ENCODE measurements at places on chromosomes 16 and 17.

GRCh38 chr17:9148905-9149525 is 127.7 kb downstream of the NTN1 start:
- DNase-seq = no peak

DNA sequence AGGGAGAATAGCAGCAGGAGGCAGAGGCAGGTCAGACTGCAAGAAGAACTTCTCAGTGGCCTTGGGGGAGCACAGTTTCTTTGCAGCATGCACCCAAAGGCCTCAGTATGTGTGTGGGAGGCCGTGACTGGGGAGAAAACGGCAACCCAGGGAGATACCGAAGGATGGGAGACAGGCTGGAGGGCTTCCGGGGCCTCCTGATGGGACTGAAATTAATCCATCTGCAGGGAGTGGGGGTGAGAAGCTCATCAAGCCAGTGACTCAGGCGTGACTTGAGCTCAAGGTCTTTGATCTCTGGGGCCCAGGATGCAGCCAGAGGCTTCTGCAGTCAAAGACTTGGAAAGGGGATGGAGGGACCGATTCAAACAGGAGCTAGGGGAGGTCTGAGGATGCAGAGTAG is 5.1 kb upstream of the C17orf113 start:
- no peak for DNase-seq

GRCh38 chr16:56872863-56873391 is 7.9 kb downstream of the SLC12A3 start:
- DNase-seq = no peak

GRCh38 chr17:80468781-80469493 is 7.5 kb downstream of the NPTX1 start:
- DNase-seq = no peak

GRCh38 chr16:65012357-65012756 is 109.5 kb downstream of the CDH11 start:
- DNase-seq = no peak

DNA sequence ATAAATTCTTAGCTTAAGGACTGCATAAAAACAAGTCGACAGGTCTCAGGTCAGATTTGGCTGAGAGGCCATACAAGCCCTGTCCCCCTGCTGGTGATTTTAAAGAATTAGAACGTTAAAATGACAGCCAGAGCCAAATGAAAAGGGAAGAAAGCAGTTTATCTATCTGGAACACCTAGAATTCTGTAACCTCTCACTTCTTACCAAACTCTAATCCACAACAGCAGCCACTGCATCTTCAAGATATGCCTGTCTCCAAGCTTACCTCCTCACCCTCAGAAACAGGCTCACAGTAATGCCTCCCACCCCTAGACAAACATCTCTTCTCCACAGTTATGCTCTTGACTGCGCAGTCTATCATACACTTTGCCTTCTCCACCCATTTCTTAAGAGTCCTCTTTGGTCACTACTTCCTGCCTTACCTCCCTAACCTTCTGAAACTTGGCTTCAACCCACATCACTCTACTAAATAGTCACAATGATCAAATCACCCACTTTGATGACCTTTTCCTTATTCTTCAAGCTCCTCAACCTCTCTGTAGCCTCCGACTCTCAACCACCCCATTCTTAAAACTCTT is 14.2 kb downstream of the ANKFY1 start:
- DNase-seq = no peak

DNA sequence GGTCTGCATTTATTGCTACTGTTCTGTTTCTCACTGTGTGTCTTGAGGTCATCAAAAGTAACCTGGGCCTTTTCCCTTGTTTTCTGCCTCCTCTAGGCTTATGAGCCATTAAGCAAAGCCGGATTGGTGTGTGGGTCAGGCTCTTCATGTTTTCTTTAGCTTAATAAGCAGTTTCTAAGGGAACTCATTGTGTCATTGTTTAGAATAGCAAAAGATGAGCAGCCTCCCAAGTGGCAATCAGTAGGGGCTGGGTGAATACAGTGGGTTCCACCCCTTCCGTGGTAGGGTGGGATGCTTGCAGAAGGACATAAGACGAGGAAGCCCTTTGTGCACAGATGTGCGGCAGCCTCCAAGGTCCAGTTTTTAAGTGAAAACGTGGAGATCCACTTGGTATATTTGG is 34.5 kb downstream of the ABCC1 start:
- no peak for DNase-seq

- peak; percentile 65 for DNase-seq
These were observed 20.0 kb downstream of the ST6GALNAC1 start for GRCh38 chr17:76623271-76624146.

- DNase-seq = no peak
These were observed 7.1 kb downstream of the ARL4D start for GRCh38 chr17:43405861-43406260.

GRCh38 chr16:9102379-9102778 is 10.9 kb downstream of the HAPSTR1 start:
- no peak for DNase-seq

GRCh38 chr17:76397184-76397583 is 12.8 kb downstream of the SPHK1 start:
- DNase-seq = no peak

GRCh38 chr17:64183815-64184214 is 53.9 kb upstream of the ERN1 start:
- DNase-seq = no peak

DNA sequence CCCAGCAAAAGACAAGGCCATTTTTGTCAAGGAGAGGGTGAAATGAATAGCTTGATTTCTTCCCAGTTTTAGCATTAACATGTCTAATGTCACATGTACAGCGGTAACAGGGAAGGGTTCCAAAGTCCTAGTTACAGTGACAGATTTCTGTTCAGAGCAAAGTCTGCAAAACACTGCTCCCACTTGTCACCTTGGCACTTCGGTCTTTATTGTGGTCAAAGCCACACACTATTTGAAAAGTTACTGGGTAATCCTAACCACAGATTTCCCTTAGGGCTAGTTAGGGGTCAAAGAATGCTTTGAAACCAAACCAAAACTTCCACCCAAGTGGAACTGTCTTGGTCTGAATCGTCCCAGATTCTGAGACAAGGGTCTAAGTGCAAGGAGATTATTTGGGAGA is 455.6 kb downstream of the HS3ST3B1 start:
- DNase-seq = no peak

GRCh38 chr17:13544765-13545164 is 57.0 kb downstream of the HS3ST3A1 start:
- DNase-seq = no peak

DNA sequence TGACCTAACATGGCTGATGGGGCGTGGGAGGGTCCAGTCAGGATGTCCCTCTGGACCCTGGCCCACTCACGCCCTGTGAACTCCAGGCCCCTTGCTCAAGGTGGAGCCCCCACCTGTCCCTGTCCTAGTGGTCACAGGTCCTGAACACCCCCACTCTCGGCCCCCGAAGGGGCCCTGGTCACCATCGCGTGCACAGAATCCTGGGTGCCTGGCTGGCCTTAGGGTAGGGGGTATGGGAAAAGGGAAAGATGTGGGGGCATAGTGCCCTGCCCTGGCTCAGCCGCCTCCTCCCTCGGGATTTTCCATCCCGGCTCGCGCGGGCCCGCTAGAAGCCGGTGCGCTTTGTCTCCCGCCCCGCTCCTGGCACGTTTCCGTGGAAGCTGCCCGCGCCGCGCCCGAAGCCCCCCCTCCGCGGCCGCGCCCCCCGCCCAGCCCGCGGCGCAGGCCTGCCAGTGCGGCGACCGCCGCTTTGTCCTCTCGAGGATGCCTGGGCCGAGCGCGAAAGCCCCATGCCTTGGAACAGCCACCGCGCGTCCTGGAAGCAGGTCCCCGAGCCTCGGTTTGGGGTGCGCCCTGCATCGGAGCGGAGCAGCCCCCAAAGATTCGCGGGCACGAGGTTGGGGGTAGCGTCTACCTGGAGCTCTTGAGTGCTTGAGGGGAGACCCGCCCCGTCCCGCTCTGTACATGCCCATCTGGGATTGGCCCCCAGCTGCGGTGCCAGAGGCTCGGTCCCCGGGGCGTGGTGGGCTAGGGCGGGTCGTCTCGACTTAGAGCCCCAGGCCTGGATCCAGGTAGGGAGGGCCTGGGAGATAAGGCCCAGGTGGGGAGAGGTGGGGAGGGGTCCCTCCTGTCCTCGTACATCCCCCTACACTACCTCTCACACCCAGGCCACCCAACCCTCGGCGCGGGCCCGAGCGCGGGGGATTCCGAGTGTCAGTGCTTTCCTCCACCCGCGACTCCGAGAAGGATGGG is 1.3 kb downstream of the SMPD3 start:
- no peak for DNase-seq

DNA sequence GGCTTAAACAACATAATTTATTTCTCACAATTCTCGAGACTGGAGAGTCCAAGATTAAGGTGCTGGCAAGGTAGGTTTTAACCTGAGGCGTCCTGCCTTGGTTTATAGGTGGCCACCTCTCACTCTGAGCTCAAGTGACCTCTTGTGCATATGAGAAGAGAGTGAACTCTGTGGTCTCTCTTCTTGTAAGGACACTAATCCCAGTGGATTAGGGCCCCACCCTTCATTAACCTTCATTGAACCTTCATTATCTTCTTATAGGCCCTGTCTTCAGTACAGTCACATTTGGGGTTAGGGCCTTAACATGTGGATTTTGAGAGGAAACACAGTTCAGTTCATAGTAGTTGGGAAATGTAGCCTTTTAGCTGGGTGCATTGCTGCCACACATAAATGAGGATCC is 57.1 kb downstream of the MAP2K4 start:
- DNase-seq = no peak

- no peak for DNase-seq
These were observed 8.4 kb downstream of the ARL2BP start for GRCh38 chr16:57253466-57253865.

All from GM12892 (cell line).